Stimulated activated CD8-positive, alpha-beta memory T cell treated with anti-CD3 and anti-CD28 coated beads, Interleukin-7, amount 100 ng/mL, for 1 hour (primary cell): ENCODE measurements at places on chromosomes 7 and 10.

DNA sequence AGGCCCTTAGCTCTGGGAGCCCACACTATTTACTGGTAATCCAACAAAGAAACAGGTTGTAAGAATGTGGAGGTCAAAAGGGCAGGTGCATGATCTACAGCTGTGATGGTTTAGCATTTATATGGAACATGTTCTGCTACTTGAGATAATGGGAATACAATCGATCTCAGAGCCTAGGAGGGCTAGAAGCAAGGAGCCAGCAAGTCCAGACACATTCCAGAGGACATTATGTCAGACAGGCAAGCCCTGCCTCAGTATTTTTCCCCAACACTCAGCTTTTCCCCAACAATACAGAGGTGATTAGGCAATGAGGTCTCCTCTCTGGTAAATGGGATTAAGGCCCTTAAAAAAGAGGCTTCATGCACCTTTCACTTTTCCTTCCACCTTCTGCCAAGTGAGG is 21.4 kb upstream of the GNAT3 start:
- DNase-seq = no peak

DNA sequence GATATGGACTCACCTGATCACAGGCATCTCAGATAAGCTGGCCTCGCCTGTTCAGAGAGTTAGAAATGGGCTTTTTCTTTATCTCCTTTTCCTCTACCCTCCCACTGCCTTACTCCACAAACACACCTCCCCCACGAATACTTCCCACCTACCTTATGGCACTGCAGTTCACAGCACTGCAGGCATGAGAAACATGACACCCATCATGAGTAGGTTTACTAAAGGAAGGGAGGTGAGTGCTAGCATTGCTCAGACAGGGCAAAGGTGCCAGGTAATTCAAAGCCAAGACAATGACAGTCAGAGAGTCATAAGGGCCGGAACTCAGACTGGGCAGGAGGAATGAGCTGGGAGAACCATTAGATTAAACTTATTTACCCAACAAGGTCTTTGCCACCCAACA is 220.6 kb downstream of the FAM107B start:
- no peak for DNase-seq

DNA sequence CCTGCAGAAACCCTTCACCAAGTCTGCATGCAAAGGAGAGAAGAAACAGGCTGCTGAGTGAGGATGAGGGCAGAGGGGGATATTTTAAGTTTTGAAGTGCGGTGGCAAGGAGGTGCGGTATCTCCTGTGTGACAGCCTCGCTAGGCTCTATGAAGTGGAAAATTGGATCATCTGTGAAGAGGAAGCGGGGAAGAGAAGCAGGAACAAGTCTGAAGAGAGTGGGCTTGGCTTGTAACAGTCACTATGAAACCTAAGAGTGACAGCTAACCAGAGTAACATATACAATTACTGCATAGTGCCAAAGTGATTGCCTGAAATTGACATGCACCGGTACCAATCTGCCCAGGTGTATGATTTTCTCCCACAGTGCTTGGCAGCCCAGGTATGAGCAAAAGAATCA is 287.5 kb upstream of the KLF14 start:
- DNase-seq = no peak

GRCh38 chr7:128304212-128304611 is 39.5 kb downstream of the RBM28 start:
- DNase-seq = no peak

DNA sequence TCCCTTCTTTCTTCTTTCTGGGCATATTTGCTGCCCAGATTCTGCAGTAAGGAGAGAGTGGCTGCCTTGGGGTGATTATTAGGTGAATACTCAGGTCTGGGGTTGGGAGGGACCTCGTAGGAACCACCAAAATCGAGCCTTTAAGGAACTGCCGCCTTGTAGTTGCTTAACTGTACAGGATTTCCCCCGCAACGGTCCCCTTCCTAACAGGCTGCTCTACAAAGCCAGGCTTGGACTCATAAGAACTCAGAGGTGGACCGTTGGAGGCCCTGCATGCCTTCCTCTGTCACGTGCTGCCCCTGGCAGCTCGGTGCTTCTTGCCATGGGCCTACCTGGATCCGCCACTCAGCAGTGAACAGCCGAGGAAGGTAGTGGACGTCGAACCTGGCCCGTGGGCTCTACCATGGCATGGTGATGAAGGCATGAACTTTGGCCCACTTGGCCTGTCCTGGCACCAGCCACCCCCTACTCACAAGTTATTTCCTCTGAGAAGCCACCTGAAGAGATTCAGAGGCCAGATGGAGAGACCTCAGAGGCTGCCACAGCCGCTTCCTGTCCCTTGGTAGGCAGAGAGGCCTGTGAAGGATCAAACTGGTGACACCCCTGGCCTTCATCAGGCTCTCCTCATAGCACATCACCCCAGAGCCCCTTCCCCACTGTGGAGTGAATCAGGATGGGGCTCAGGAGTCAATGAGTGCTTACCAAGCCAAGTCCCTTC is 54.6 kb downstream of the NOD1 start:
- DNase-seq = no peak

GRCh38 chr7:26167303-26167934 is 15.4 kb downstream of the NFE2L3 start:
- DNase-seq = no peak

- no peak for DNase-seq
Observed at GRCh38 chr7:146503844-146504243, 387.2 kb downstream of the CNTNAP2 start.

GRCh38 chr10:21297603-21298383 is 227.7 kb downstream of the SKIDA1 start:
- no peak for DNase-seq

- no peak for DNase-seq
Observed at GRCh38 chr10:3882855-3883254, 97.8 kb upstream of the KLF6 start.

DNA sequence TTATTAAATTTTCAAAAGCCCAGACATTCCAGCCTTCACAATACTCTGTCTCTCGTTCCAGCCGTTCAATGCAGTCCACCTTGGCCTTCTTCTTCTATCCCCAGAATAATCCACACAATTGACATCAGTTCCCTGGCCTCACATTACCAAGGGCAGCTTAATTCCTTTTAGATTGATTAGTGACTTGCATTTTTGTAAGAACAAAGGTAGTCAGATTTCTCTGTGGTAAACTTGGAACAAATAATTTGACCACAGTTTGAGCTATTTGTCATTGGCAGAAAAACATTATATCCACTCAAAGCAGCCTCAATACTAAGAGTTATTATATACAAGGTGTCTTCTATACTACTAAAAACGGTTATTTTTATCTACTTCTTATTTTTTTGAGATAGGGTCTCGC is 5.1 kb upstream of the CYTH3 start:
- no peak for DNase-seq

DNA sequence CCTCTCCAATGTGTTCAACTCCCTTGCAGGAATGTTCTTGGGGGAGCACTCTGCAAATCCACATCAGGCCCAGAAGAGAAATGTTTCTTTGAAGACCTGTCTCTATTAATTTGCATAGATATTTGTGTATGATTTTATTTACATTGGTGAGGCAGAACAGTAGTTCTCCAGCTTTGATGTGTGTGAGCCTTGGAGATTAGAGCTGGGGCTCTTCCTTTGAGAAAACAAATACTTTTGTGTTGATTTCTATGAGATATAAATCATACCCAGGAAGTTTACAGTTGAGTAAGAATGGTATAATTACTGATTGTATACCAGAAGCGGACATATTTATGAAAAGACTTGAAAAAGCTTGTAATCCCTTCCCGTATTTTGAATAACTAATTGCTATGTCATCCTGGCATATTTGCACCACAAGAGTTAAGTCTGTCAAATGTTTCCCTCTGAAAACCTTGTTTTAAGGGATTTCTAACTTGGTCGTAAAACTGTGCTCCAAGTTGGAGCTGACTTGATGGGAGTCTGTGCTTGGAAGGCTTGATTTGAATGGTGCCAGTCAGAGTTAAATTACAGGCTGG is 468.5 kb downstream of the LRMDA start:
- DNase-seq = no peak
